ENCODE measurements at places on chromosomes 2 and 18.
A peak's percentile ranks its signal among the peaks of the same experiment; 100 is the strongest.

- DNase-seq, result no peak
These were observed 365.3 kb downstream of the TDRD15 start for GRCh38 chr2:21489080-21489479.

- DNase-seq, result no peak
These were observed 15.4 kb downstream of the ZBTB7C start for GRCh38 chr18:48393776-48394175.

DNA sequence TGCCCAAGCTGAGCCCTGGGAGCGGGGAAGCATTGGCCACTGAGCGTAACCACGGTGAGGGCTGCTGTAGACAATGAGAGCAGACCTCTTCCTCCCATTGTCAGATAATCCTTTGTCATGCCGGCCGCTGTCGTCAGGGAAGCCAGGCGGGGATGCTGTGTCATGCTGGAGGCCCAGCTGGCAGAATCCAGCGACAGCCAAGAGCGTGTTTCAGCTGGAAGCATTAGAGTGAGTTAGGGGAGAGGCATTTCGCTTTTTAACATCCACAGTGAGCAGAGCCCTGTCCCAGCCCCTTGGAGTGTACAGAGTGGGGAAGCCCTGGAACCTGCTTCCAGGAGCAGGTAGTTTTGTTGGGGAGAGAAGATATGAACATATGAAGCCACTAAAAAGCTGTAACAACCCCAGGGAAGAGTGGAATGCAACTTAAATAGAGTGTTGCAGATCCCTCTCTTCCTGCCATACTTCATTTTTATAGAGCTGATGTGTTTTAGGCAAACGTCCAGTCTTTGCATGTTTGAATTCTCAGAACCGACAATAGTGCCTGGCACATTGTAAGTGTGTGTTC lies 7.0 kb downstream of the CTIF start:
- peak; percentile 40 for DNase-seq

GRCh38 chr2:84741182-84741822 lies 139.6 kb downstream of the TRABD2A start:
- DNase-seq, result peak; percentile 19

DNA sequence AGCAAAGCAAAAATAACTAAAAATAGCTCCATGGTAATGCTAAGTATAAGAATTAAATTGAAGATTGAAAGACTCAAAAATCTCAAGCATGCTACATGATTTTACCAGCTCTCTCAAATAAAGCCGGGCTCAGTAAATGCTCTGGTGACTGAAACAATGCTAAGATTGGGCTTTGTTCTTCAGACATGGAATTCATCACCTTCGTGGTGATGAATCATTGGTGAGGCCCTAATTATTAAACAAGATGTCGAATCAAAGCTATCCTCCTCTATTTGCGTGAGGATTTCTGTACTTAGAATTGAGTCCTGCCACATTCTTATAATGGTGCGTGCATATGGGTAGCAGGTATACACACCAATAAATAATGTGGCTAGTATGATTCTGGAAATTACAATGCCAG lies 58.8 kb upstream of the LRRTM1 start:
- no peak for DNase-seq

DNA sequence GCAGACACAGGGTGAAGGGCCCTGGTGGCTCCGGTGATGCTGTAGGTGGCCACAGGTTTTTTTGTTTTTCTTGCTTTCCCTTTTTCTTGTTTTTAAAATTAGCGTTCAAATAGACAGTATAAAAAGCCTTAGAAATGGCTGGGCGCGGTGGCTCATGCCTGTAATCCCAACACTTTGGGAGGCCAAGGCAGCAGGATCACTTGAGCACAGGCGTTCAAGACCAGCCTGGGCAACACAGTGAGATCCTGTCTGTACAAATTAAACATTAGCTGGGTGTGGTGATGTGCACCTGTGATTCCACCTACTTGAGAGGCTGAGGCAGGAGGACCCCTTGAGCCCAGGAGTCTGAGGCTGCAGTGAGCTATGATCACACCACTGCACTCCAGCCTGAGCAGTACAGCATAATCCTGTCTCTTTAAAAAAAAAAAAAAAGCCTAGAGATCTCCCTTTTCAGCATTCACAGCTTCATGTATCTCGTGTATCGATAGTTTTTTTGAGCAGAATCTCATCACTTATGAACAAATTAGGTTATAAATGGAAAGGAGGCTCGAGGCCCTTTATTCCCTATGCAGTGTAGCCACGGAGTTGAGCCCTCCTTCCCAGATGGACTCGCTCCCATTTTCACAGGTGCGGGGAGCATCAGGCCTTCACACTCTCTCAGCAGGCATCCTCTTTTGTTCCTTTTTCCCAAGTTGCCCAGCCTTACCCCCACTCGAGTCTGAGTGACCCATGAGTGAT lies 50.8 kb downstream of the EMILIN2 start:
- no peak for DNase-seq

DNA sequence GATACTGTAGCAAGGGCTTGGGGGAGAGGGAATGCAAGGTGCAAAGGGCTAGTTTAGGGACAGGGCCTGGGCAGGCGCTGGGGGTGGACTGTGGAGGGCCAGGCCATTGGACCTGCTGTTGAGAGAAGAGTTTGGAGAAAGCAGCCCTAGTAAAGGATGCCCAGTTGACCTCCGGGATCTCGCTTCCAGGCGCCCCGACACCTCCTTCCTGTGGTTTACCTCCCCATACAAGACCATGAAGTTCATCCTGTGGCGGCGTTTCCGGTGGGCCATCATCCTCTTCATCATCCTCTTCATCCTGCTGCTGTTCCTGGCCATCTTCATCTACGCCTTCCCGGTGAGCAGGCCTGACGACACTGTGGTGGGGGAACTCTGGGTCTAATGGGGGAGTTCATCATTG lies 229.0 kb downstream of the DYSF start:
- DNase-seq, result no peak

DNA sequence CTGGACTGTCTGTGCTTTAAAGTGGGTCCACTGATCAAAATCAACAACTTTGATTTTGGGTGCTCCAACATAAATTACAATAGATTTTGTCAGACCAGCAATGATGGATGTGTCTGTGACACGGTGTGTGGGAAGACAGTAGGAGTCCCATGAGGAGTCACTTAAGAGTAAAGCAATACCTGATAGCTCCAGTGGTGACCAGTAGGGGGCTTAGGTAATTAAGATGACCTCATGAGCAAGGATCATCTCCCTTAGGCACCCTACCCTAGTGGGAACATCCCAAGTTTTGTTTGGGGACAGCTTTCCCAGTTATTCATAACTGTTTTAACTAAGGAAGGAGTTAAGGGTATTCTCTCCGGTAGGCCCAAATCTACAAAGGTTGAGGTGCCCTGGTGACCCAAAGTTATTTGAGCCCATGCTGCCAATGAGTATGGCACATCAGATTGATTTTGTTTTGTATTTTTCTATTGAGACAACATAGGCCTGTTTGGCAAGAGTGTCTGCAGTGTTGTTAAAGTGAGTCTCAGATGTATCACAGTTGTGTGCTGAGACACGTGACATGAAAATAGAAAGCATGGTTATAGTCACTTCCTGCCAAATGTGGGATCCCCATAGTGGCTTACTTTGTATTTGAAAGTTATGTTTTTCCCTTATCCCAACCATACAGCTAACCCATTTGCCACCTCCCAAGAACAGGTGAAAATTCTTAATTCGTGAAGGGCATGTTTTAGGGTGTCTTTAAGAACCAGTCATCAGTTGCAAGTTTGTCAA lies 1337.6 kb upstream of the SLC39A10 start:
- DNase-seq, result no peak

- no peak for DNase-seq
These were observed 13.7 kb downstream of the NPC1 start for GRCh38 chr18:23572570-23572969.

DNA sequence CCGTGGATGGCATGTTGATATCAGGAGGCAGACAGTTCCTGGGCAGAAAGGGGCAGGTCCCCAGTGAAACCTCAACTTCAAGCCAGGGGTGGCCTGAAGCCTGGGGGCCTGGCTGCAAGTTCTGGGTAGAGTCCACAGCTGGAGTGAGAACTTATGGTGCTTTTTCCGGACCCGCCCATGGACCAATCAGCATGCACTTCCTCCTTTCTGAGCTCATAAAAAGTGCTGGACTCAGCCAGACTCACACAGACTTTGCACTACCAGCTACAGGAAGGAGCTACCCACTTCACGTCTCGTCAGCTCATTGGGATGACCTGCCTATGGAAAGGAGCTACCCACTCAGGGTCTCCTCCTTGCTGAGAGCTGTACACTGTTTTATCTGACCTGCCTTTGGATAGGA lies 183.1 kb upstream of the MC4R start:
- DNase-seq, result no peak

GRCh38 chr18:22110461-22110924 lies 58.9 kb upstream of the GATA6 start:
- DNase-seq, result no peak

GRCh38 chr2:101980368-101980767 lies 11.4 kb upstream of the IL1R2 start:
- no peak for DNase-seq

DNA sequence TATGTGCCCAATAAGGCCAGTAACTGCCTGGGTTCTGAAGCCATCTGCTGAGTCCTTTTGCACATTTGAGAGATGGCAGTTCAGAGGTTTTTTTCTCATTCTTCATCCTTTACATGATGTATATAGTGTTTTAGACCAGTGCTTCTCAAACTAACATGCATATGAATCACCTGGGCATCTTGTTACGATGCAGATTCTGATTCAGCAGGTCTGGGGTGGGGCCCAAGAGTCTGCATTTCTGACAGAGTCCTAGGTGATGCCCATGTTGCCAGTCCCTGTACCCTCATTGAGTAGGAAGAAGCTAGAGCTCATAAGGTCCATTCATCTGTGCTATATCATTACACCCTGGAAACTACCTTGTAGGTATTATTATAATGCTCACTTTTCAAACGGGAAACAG lies 3.8 kb downstream of the SMYD5 start:
- no peak for DNase-seq

- DNase-seq, result peak; percentile 1
These were observed 39.5 kb upstream of the NPAS2 start for GRCh38 chr2:100780203-100781008.

GRCh38 chr18:66136039-66136438 lies 385.2 kb downstream of the CDH7 start:
- no peak for DNase-seq

- no peak for DNase-seq
These were observed 26.7 kb downstream of the CCDC93 start for GRCh38 chr2:117987121-117987520.

DNA sequence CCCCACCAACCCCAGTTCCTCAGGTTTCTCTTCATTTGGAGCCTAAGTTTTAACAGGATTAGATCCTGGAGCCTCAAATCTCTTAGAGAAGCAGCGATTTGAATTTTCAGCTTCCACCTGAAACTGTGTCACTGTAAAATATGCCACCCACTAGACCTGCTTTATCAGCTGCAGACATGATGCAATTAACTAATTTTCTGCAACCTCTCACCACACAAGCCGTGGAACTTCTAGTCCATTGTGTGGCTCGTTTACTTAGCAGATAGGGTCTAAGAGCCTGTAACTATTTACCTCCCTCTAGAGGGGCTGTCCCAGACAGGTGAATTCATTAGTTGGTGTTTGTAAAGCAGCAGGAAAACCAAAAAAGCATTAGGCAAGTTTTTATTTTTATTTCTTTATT lies 31.6 kb upstream of the FZD5 start:
- no peak for DNase-seq

GRCh38 chr2:197276156-197276555 lies 34.4 kb downstream of the ANKRD44 start:
- DNase-seq, result no peak

- DNase-seq, result no peak
These were observed 181.3 kb downstream of the TMX3 start for GRCh38 chr18:68533641-68534040.

GRCh38 chr2:50355891-50356290 lies 676.0 kb downstream of the NRXN1 start:
- no peak for DNase-seq

- DNase-seq, result no peak
These were observed 21.5 kb downstream of the GCA start for GRCh38 chr2:162365392-162365791.

DNA sequence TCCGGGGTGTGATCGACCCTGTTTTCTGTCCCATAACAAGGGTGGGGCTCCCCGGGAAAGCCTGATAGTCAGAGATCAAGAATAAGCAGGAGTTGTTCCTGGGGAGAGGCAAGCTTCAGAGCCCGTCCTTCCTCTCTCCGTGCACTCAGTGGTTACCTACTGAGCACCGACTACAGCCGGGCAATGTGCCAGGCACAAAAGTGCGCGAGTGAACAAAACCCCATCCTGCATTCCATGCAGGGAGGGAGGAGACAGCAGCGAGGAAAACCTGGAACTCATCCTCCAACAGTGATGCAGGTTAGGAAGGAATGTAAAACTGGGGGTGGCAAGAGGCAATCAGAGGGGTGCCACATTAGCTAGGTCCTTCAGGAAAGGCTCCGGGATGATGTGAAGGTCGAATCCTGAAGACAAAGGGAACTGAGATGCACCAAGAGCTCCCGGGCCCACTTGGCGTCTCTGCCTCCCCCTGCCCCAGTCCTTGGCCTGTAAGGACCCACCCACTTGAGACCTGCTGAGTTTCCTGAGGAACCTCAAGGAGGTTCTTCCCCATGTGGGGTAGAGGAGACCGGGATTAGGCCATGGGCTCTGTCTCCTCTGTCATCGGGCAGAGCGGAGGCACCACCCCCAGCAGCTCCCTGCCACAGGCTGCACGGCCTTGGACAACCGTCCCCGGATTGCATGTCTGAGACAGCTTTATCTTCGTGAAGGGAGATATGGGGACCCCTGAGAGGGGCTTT lies 198.2 kb downstream of the NDUFA10 start:
- DNase-seq, result no peak

DNA sequence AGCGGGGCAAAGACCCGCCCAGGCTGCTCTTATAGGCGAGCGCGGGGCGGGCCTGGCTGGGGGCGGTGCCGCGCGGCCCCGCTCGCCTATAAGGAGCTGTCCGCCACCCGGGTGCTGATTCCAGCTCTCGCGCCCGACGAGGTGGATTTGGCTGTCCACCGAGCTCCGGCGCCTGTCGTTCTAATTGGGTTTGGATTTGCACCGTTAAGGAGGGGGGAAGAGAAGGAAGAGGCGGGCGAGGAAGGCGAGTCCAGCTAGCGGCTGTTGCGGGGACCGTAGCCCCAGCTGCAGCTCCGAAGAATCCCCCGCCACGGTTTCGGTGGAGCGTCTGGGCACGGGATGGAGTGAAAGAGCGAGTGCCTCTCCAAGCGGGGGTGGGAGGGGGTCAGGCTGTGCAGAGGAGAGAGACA lies at the start of gene CNTNAP5:
Gene CNTNAP5, plus strand, starts transcription at position 117 of the 410 bp plus-strand sequence. CDS start 364 bp downstream, outside the sequence.
- DNase-seq, result no peak

GRCh38 chr2:11647834-11648600 lies 22.0 kb downstream of the NTSR2 start:
- no peak for DNase-seq

GRCh38 chr18:52311331-52311730 lies 28.7 kb upstream of the DCC start:
- no peak for DNase-seq

GRCh38 chr2:137770166-137770565 lies 194.1 kb upstream of the HNMT start:
- no peak for DNase-seq

- DNase-seq, result no peak
These were observed 1097.2 kb downstream of the TDRD15 start for GRCh38 chr2:22221006-22221405.

DNA sequence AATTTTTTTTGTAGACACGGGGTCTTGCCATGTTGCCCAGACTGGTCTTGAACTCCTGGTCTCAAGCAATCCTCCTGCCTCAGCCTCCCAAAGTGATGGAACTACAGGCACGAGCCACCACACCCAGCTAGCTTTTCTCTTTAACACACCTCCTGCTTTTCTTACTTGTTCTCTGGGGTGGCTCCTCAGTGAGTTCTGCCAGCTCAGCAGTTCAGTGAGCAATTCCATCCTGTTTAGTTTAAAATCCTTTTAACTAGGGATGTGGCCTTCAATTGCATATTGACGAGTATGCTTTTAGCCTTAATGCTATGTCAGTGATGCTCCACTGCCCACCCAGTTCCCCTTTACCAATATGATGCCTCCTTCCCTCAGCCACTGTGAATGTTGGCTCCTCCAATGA lies 16.1 kb downstream of the ZNF397 start:
- no peak for DNase-seq

Measured in CD14-positive monocyte (primary cell).